ENCODE measurements at places on chromosomes 1 and 21.

DNA sequence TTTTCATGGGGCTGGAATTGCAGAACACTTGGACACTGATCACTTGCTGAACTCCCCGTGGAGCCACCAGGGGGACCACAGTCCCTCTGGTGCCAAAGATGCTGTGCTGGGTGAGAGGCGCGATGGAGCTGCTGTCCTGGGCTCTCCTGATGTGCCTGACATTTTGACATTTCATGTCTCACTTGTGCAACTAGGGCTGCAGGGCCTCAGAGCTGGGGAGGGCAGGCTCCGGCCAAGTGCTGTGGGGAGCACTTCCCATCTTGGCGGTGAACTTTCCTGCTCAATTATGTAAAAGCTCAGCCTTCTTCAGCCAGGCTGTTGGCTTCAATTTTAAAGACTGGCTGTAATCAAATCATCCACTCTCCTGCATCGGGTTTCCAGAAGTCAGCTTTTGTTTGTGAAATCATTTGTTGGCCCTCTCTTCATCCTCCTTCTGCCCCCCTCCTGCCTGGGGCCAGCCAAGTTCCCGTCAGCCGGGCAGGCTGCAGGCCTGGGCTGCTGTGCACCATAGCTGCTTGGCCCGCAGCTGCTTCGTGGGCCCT lies 36.8 kb downstream of the KCNAB2 start:
- no peak for DNase-seq

GRCh38 chr1:212291505-212292134 lies 6.4 kb downstream of the PPP2R5A start:
- DNase-seq = no peak

DNA sequence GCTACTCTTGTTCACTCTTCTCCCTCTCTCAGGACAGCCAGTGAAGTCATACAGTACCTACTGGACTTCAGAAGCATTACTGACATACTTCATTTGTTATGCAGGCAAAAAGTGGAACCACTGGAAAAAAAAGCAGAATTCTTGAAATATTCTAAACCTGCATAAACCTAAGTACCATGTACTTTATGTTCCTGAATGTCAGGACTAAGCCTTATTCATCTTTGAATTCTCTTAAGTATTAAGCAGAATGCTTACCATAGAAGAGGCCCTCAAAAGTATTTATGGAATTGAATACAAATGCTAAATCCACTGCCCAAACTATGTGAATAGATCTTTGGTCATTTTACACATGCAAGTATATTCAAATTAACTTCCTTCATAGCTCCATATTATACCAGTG lies 7.8 kb downstream of the PSMB2 start:
- DNase-seq = no peak

GRCh38 chr1:162663086-162663485 lies 30.8 kb downstream of the DDR2 start:
- DNase-seq = no peak

- DNase-seq = no peak
Measured at GRCh38 chr1:10519016-10519417, 44.3 kb downstream of the PEX14 start.

GRCh38 chr1:173333581-173333980 lies 126.5 kb upstream of the TNFSF4 start:
- DNase-seq = no peak

DNA sequence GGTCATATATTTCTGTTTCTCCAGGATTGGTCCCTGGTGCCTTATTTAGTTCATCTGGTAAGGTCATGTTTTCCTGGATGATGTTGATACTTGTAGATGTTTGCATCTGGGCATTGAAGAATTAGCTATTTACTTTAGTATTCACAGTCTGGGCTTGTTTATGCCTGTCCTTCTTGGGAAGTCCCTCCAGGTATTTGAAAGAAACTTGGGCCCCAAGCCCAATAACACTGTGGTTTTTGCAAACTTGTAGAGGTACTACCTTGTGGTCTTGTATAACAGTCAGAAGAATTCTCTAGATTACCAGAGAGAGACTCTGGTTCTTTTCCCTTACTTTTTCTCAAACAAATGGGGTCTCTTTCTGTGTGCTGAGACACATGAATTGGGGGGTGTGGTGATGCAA lies 251.4 kb upstream of the B3GALT2 start:
- no peak for DNase-seq

- DNase-seq = no peak
Measured at GRCh38 chr1:23239638-23240295, 22.5 kb upstream of the HTR1D start.

- DNase-seq = no peak
Measured at GRCh38 chr1:218390618-218391017, 45.5 kb downstream of the TGFB2 start.

GRCh38 chr1:107196973-107197562 lies 56.2 kb downstream of the NTNG1 start:
- no peak for DNase-seq

DNA sequence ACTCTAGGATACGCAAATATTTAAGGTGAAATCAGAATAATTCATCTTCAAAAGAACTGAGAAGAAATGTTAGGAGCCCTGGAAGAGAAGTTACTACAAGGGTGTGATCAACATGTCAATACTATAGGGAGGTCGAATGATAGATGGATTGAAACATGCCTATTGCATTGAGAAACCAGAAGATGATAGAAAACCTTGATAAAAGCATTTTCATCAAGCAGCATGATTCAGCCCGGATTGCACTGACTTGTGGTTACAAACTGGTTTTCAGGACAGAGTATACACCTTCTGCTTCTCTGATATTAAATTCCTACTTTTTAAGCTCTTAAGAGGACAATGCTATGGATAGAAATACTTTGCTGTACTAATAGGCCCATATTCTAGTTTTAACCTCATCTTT lies 164.2 kb downstream of the FMN2 start:
- DNase-seq = no peak

GRCh38 chr1:226863446-226863845 lies 7.0 kb upstream of the PSEN2 start:
- DNase-seq = peak; percentile 35

- no peak for DNase-seq
Measured at GRCh38 chr21:34027721-34028461, 45.5 kb upstream of the MRPS6 start.

GRCh38 chr1:88979054-88979748 lies 13.2 kb downstream of the KYAT3 start:
- DNase-seq = no peak

- DNase-seq = no peak
Measured at GRCh38 chr21:41479686-41480085, 28.3 kb downstream of the TMPRSS2 start.

GRCh38 chr1:76298399-76298798 lies 223.9 kb downstream of the ST6GALNAC3 start:
- DNase-seq = no peak

DNA sequence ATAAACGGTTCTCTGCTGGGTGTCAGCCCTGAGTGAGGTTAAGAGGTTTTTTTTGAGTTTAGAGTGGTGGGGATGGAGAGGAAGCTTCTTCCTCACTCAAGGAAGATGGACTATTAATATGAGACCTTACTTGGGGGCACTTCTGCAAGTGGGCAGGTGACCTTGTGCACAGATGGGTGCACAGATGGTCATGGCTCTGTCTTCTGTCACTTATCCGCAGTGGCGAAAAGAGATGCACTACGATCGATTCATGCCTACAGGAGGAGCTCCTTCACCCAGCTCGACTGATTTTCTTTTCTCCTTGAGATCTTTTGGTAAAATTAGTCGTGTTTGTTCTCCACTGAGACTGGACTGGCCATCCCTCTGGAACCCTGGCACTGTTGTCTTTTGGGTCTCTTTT lies 22.9 kb upstream of the CYYR1 start:
- no peak for DNase-seq

- no peak for DNase-seq
Measured at GRCh38 chr1:90850181-90850897, 133.2 kb upstream of the BARHL2 start.

GRCh38 chr1:172377565-172377964 lies 42.9 kb upstream of the C1orf105 start:
- DNase-seq = no peak

DNA sequence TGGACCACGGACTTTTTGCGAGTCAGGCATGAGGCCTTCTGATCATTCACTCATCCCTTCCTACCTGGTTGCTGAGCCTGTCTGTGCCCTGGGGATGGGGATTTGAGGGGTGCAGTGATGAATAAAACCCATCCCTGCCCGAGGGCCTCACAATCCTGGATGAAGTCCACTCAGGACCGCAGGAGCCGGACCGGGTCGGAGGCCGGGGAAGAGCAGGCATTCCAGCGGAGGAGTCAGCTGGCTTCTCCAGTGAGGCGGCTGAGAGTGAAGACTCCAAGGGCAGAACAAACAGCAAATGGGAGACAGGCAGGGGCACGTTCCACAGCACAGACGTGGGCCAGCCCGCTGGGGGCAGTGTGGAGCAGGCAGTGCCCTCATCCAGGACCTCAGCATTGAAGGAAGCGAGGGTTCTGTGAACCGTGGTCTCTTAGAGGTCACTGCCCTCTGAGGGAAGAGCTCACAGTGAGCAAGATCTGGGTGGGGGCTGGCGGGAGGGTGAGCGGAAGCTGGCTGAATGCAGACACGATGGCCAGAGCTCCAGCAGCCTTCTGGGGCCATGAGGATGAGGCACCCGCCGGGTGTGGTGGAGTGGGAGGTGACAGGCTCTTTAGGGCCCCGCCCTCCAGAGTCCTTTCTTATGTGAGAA lies 10.9 kb upstream of the LRRC3 start:
- no peak for DNase-seq

- DNase-seq = no peak
Measured at GRCh38 chr1:52054496-52055065, 410 bp downstream of the TXNDC12 start.

DNA sequence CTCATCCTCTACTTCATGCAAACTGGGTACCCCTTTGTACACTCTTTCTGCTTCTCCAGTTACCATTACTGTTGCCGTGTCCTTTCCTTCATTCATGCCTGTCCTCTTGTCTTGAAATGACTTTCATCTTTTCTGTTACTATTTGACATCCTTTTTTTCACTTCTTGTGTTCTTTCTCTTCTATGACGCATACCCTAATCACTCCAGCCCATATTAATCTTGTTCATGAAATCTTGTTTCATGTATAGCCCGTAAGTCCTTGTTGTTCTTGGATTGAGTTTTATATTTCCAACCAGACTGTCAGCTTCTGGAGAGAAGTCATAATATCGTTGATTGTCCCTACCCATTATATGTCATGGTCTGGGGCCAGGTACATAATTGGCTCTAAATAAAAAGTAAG lies 126.1 kb downstream of the NOS1AP start:
- no peak for DNase-seq

DNA sequence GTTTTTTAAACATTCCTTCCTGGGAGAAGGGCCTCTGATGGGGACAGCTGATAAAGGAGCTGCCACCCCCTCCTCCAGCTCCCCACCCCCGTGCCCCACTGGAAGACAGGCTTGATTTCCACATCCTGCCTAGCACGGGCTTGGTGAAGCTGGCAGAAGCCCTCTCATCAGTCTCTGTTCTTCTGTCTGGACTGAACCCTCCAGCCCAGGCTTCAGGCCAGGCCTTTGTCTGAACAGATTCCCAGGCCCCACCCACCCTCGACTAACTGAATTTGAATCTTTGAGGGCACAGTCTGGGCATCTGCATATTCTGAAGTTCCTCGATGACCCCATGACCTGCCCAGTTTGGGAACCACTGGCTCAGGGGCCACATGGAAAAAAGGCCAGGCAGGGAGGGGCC lies 75.3 kb downstream of the CD58 start:
- DNase-seq = no peak

GRCh38 chr1:201496296-201496690 lies 10.6 kb downstream of the CSRP1 start:
- no peak for DNase-seq

DNA sequence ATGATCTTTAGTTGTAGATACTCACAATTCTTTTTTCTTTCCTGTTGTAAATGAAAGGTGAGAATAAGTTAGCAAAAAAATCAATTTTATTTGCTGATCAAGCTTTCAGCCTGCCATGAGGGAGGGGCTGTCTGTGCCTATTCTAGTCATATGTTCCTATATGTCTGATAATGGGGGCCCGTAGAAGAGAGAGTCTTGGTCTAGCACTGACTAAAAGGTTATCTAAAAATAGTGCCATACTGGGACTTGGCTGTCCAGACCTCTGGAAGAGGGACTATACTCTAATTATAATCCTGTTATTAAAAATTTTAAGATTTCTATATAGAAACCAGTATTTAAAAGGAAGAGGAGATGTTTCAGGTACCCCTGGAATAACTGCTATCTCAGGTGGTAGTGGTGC lies 18.6 kb downstream of the GNAI3 start:
- DNase-seq = no peak

DNA sequence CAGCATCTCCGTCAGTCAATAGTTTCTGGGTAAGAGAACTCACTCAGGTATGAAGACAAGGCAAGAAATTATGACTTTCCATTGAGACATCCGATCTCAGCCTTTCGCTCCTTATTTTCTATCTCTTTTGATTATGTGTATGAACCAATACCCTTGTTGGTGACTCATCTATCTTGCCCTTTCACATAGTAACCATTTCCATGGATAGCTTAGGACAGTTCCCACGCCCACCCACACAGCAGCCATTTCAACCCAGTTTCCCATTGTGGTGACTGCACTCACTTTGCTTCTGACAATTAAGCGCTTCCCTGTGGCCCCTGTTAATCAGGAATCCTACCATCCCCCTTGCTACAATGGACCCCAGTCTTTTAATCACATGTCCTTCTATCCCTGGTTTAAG lies 210.6 kb upstream of the ADGRL2 start:
- DNase-seq = no peak

GRCh38 chr1:171715813-171716251 lies 26.0 kb downstream of the VAMP4 start:
- no peak for DNase-seq
